Umbilical cord (tissue), 2 donors: ENCODE measurements at places on chromosomes 11 and 22.
A peak's percentile ranks its signal among the peaks of the same experiment; 100 is the strongest.

DNA sequence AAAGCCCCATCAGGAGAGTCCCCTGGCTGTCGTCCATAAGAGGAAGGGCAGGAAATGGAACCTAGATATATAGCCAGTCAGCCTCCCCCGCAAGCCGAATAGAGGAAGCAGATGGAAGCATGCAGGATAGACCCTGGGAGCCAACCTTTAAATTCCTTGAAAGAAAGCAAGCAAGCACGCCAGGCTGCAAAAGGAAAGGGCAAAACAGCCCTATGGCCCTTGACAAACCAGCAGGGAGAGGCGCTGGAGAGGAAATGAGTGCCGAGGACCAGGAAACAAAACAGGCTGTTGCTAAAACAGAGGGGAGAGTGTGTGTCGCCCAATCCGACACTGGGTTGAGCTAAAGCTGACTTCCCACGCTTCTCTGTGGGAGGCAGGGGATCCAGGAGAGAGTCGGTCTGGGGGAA, 203.5 kb upstream of the MTNR1B start:
- DNase-seq, result peak; percentile 45

DNA sequence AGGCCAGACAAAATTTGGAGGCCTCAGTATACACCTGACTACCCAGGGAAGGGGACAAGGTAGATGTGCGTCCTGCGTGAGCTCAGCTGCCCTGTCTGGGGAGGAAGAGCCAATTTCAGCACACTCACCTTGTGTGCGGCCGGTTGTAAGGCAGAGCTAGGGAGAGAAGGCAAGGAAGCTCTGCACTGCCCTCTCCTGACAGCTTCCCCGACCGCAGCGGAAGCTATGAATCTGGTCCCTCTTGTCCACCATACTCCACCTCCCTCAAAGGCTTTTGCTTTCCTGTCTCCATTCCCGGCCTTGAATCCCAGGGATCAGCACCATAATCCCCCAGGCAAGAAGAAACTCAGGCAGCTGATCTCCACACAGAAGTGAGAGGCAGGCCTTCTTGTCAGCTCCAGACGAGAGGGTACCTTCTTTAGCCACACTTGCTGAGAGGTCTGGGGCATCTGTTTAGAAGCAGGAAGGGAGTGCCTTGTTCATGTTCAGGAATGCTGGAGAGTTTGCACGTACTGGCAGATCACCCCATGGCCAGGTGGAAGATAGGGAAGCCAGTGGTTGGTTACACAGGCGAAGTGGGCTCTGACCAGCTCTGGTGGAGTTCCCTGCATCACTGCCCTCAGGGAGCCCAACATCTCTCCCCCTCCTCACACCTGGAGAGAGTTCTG, 62.5 kb downstream of the FEZ1 start:
- peak; percentile 97 for DNase-seq

- no peak for DNase-seq
Observed at GRCh38 chr22:20383538-20383937, 10.4 kb upstream of the ZNF74 start.

DNA sequence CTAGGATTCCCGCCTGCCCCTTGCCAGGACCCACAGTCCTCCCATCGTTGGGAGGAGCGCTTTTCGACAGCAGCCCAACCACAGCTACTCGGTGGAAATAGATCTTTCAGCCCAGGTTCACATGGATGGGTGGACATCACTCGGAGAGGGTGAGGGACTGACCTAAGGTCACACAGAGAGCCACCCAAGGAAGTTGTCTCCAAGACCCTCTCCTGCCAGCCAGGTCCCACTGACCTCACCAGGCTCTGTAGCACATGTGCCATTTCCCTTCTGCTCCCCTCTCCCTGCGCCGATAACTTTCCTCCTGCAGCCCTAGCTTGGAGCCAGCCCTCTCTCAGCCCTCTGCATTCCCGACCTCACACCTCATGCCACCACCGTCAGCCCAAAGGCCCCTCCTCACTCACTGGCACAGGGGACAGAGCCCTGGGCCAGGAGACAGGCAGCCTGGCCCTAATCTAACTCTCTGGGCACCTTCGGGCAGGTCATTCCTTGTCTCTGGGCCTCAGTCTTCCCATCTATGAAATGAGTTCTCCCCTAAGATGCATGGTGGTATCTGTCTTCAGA, 4.7 kb downstream of the KCNJ4 start:
- DNase-seq, result no peak

GRCh38 chr11:11020747-11021149, 162.9 kb upstream of the ZBED5 start:
- no peak for DNase-seq

- no peak for DNase-seq
Observed at GRCh38 chr11:33660962-33661361, 39.7 kb downstream of the C11orf91 start.

GRCh38 chr11:122717264-122717867, 61.8 kb downstream of the UBASH3B start:
- DNase-seq, result no peak

DNA sequence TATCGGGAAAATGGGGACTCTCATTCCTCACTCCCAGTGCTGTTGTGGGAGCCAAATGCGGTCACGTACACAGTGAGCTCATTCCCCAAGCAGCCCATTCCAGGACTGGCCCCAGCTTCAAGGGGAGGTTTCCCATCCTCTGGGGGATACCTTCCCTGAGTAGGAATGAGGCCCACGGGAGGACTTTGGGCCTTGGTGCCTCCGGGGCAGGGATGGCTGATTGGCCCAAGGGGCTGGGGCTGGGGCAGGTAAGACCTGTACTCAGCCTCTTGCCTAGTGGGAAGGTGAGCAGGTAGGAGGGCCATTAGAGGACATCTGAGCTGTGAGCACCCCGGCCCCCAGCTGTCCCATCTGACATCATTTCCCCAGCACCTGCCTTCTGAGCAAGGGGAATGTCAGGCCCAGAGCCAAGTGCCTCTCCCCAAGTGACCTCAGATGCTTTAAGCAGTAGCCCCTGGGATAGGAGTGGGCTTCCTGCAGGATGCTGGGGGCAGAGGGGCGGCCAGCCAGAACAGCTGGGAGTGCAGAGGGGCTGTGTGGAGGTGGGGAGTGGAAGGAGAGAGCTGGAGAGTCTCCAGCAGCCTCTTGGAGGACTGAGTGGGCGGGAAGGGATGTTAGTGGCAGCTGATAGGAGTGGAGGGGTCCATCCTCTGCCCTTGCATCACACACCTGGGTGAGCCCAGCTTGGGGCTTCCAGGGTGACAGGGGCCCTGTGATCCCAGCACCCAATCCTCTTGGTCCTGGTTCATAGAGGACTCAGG, 58.4 kb downstream of the CD82 start:
- peak; percentile 46 for DNase-seq

DNA sequence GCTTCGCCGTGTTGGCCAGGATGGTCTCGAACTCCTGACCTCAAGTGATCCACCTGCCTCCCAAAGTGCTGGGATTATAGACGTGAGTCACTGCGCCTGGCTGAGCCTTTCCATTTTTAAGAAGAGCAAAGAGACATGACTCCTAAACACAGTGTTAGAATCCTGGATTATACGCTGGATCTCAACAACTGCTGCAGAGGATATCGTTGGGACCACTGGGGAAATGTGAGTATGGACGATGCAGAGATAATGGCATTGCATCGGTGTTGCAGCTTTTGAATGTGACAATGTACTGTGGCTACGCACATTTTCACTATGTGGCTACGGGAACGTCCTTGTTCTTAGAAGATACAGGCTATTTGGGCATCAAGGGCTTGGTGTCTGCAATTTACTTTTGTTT, 6.2 kb downstream of the MRGPRF start:
- DNase-seq, result no peak

DNA sequence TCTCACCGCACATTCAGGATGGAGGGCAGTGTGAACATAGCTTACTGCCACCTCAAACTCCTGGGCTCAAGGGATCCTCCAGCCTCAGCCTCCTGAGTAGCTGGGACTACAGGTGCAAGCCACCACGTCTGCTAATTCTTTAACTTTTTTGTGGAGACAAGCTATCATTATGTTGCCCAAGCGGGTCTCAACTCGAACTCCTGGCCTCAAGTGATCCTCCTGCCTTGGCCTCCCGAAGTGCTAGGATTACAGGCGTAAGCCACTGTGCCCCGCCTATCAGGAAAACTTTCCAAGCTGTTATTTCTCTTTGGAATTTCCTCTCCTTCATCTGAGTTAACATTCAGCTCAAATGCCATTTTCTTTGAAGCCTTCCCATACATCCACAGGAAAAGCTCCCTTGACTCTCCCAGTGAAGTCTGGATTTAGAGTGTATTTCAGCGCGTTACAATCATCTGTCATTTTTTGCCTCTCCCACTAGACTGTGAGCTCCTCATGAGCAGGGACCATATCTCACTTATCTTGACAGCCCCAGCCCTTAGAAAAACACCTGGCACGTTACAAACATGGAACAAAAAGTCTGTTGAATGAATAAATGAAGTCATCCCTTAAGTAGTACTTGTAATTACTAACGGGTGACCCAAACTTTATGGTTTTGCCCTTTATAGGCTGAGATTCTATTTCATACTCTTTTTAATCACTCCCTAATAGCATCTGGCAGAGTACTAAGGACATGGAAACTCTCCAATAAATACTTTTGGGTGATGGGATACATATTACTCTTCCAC, 2.2 kb downstream of the MRTFA start:
- DNase-seq, result no peak

DNA sequence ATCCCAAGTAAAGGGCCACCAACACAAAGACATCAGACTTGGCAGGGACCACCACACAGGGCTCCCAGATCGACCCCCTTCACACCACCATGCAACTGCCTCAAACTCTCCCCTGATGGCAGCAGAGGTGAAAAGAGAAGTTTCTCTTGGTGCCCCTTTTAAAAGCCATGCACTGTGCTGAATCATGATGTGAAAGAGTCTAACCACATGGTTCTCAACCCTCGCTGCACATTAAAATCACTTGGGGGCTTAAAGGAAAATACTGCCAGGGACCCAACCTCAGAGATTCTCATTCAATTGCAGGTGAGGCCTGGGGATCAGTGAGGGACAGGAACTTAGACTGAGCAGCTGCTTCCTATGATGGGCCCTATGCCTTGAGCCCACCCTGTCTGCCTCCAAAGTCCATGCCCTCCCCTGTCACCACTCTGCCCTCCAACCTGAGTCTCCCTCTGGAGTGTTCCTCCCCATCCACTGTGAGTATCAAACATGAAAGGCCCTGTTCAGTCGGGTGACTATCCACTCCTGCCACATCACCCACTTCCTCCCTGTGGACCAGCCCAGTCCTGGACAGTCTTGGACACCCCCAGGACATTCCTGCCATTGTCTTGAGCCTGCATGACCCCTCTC, 40.8 kb downstream of the PLEKHA7 start:
- no peak for DNase-seq

DNA sequence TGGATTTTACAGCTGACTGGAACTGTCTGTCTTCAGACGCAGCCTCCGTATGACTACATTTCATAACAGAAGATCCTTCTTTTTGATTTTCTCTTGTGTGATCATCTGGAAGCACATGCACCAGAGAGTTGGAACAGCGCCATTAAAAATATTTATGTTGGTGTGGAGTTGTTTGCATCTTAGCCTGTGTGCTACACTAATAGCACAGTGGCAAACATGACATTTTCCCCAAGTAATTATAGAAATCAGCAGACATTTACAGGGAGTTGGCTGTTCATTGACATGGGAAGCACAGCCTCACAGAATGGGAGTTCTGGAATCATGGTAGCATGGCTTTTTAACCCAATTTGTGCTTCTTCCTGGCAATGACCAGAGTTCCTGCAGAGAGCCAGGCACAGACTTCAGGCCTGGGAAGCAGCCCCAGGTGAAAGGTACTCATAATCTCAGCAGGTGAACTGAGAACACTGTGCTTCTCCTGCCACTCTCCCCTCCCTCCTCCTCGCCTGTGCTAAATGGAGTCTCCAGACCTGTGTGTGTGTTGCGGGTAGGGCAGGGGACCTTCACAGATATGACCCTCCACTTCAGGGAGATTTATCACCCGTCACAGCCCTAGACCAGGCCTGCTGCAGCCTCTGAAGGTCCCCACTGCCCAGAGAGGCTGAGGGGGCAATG, 82.8 kb upstream of the PLET1 start:
- peak; percentile 27 for DNase-seq

DNA sequence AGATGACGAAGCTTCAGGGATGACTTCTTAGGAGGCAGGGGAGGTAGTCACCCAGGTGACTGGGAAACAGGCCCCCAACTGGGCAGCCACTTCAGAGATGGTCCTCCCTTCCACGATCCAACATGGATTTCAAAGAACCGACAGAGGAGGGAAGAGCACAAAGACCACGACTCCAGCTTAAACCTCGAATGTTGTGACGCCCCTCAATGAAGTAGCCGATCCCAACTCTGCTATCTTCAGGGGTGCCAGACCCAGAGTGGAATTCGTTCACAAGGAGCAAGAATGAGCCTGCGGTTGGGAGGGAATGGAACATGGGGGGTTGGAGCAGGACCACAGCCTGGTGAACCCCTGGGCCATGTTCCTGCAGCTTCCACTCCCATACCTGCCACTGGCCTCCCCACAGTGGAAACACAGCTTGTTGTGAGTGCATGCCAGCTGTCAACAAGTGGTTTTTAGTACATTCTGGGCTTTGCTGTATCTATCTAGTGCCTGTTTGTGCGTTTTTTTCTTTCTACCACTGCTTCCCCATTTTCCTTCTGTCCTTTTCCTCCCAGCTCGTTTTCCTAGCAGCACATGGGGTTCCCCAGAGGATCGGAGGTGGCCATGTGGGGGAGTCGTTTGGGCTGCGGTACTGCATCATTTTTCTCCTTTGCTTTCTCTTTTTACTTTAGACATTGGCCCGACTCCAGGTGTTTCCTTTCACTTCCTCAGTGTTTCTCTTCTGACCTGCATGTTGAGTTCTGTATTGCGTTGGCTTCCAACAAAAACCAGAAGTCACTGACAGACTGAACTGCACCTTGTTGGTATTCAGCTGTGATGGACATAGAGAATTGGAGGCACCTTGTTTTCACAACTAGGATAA, 65.8 kb downstream of the MORC2 start:
- DNase-seq, result no peak
